Naive thymus-derived CD4-positive, alpha-beta T cell (primary cell): ENCODE measurements at places on chromosomes 2 and 18.

DNA sequence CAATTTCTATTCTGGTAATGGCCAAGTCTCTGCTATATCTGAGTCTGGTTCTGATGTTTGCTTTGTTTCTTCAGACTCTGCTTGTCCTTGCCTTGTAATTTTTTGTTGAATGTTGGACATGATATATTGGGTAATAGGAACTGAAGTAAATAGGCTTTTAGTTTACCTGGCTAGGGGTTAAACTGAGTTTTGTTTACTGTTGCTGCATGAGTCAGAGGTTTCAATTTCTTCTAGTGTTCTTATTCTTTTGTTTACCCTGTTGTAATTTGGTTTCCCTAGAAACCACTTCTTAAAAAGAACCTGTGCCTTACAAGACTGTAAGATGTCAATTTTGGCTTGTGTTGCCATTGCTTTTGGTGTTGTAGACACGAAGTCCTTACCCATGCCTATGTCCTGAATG lies 285.0 kb upstream of the KCNH7 start:
- no peak for DNase-seq

- no peak for DNase-seq
Observed at GRCh38 chr2:179107737-179108136, 57.8 kb upstream of the CCDC141 start.

DNA sequence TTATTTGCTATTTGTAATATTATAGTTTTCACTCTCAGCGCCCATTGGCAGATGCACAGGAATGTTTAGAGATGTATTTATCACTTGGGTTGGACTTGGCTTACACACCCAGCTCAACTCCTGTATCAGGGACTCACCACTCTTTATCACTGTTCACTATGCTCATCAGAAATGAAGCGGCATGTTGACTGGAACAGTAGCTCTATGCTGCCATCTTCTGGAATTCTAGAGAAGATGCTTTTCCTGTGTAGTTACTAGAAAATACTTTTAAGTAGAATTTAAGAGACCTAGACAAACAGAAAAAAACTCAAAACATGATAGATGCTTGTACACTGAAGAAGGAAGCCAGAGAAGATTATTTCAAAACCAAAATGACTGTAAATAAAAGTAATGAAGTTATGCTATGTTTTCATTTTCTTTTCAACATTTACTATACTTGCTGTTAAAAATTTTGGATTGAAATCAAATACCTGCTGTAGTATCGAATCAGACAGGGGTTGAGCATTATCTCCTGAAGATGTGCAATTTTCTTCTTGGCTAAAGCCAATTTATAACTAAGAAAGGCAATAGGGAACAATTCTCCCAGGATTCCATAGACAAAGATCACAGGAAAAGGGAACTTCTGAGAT lies 47.4 kb upstream of the NXPH2 start:
- no peak for DNase-seq

DNA sequence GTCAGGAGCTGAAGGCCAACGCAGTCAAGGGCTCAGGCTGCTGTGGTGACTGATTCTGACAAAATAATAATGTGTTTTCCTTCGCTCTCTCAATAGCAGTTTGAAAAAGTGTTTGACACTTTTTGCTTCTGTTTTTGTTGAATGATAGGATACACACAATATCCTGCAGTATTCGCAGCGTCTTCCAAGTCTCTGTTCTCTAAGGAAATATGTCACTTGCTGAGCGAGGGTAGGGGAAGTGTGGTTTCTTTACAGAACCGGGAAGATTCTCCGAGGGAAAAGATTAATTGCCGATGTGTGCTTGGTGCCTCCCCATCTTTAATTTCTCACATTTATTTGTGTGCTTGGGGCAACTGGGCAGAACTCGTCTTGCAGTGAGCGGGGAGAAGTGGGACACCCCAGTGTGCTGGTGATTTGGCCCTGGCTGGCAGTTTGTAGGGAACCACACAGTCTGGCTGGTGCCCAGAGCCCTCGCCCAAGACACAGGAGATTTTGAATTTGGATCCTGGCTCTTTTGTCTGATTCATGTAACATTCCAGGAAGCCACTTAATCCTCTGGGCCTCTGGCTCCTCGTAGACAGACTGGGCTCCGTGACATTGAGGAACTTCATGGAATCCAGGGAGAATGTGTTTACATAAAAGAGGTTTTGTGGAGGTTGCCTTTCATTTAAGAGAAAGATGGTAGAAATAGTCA lies 169.4 kb downstream of the LDLRAD4 start:
- no peak for DNase-seq
